Peyer's patch (tissue), 4 donors: ENCODE measurements at places on chromosomes 16 and 17. TPM values are rescaled to one million over a fixed set of nuclear protein-coding genes. Genes with fewer than 3 reads are reported as not detected.

DNA sequence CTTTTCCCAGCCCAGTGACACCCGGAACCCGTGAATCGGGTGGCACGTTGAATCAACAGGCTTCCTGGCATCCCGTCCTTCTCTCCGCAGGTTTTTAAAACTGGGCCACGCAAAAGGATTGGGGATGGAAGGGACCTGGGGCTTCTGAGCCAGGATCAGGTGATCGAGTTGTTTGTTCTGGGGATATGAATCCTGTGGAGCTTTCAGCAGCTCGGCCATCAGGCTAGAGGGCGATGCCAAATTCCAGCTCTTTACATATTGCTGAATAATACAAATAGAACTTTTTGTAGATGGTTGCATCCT lies 473 bp downstream of the SUPT6H start:
- DNase-seq = no peak

DNA sequence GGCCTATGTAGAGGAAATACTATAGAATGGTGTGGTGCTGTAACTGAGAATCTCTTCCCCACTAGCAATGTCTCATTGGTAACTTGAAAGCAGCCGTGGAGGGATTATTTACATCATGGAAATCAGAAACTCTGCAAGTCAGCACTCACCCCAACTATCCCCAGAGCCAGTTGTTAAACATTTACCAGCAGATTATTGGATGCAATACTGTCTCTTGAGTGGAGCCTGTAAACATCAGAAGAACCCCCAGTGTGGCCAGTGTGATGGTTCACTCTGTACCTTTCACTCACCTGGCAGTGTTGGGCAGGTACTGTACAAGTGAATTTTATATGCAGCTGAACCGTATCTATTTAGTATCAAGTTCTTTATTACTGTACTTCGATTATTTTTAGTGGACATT lies 299.8 kb upstream of the SALL1 start:
- DNase-seq = no peak

GRCh38 chr17:27511168-27511883 lies 55.1 kb downstream of the KSR1 start:
- DNase-seq = no peak

DNA sequence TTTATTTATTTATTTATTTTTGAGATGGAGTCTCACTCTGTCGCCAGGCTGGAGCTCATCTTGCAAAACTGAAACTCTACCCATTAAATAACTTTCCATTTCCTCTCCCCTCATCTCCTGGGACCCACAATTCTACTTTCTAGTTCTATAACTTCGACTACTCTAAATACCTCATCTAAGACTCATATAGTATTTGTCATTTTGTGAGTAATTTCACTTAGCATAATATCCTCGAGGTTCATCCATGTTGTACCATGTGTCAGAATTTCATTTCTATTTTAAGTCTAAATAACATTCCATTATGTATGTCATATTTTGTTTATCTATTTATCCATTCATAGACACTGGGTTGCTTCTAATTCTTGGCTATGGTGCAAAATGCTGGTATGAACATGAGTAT lies 5.1 kb upstream of the NT5M start:
- DNase-seq = no peak

GRCh38 chr16:54208237-54208636 lies 78.3 kb downstream of the IRX3 start:
- no peak for DNase-seq

The CACNG4 gene
- total RNA-seq = not detected
